ENCODE measurements at places on chromosomes 12 and 14.

DNA sequence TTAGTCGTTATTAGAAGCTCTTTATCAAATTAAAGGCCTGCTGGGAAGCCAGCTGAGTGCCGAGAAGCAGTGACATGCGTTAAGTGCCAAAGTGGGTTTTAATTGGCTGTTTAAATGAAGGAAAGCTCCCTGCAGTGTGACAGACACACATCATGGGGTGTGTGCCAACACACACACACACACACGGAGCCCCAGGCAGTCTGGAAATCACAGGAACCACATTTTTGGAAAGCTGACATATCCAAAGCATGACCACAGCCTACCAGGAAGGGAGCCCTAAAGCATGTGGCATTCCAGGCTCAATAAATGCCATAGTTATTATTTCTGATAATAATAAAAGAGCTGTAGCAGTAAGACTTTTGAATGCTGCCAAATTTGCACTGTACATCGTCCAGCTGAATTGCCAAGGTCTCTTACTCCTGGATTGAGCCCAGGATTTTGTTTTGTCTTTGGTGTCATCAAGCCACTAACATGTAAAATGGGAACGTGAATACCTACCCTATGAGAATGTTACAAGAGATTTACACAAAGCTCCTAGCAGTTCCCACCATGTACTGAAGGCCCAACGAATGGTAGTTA is 135.1 kb downstream of the TMEM30B start:
- no peak for DNase-seq

DNA sequence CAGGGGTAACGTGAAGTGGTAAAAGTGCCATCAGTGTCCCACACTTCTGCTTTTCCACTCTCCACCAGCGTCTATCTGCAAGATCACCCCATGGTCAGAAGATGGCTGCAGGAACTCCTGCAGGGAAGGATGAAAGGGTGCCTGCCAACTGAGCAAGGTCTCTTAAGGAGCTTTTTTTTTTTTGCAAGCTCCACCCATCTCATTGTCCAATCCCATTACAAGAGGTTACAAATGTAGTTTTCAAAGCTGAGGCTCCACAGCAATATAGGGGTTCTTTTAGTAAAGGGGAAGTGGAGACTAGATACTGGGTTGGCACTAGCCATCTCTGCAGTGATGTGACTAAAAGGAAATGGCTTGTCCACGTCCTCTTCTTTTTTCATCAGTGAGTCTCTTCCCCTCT is 5.9 kb upstream of the BHLHE41 start:
- DNase-seq, result no peak

GRCh38 chr14:70018713-70019211 is 139.5 kb downstream of the SMOC1 start:
- DNase-seq, result peak; percentile 71

DNA sequence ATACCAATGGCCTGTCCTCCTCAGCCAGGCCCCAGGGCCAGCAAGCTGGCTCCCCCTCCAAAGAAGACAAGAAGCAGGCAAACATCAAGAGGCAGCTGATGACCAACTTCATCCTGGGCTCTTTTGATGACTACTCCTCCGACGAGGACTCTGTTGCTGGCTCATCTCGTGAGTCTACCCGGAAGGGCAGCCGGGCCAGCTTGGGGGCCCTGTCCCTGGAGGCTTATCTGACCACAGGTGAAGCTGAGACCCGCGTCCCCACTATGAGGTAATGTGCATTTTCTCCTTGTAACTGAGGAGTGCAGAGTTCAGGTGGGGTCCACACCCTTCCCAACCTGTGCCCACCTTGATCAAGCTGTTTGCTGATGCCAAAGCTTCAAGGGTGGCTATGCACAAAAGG is 23.4 kb downstream of the ACACB start:
- DNase-seq, result no peak

DNA sequence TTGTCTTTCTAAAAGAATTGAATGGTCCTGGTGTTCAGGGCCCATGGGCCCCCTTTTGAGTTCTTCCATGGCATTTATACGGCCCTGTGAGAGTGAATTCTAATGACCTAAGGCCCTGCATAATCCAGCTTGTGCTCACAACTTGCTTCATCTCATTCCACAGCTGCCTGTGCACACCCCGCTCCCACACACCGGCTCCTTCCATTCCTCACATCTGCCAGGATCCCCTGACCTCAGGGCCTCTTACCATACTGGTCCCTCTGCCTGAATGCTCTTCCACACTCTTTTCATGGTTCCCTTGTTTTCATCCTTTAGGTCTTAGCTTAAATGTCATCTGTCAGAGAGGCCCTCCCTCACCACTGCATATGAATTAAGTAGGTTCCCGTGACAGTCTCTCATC is 49.5 kb upstream of the EGLN3 start:
- no peak for DNase-seq

GRCh38 chr12:88973998-88974397 is 378.3 kb downstream of the DUSP6 start:
- no peak for DNase-seq

GRCh38 chr12:11164384-11164783 is 6.6 kb upstream of the SMIM10L1 start:
- DNase-seq, result no peak

DNA sequence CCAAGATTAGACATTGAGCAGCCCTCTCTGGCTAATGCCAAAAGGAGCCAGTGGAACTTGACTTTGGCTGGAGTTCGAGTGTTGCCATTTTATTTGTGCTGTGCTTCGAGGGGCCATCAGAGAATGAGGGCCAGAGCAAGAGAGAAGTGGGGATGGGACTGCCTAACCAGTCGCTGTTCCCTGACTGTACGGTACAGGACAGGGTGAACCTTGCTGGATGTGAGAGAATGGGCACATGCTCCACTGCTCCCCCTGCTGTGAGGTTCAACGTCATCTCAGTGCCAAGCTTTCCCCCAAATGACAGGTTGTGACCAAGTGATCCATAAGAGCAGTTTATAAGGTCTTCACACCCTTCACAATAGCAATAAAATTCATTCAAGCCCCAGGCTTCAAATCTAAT is 55.1 kb upstream of the BCL11B start:
- no peak for DNase-seq

DNA sequence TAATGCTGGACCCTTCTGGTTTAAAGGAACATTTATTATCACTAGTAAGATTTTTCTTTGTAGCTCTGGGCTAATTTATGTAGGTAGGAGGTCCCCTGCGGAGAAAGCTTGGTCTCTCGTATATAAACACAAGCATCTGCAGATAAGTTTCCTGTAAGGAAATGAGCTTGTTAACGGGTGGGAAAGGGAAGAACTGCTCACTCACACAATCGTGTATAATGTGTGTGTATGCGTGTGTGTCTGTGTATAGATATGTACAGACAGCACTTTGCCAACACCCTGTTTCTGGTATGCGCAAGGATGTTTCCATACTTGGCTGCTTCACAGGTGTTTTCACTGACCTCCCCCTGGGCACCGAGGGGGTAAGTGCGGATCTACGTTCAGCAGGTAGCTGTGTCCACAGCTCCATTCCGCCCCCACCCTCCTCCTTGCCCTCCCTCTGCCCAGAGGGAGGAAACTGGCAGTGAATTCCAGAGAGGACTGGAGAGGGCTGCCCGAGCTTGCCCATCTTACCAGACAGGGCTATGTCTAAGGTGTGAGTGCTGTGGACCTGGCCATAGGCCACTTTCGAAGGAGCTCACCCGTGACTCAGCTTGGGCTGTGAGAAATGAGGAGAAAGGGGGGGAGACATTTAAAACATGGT is 65.2 kb downstream of the NINJ2 start:
- no peak for DNase-seq

DNA sequence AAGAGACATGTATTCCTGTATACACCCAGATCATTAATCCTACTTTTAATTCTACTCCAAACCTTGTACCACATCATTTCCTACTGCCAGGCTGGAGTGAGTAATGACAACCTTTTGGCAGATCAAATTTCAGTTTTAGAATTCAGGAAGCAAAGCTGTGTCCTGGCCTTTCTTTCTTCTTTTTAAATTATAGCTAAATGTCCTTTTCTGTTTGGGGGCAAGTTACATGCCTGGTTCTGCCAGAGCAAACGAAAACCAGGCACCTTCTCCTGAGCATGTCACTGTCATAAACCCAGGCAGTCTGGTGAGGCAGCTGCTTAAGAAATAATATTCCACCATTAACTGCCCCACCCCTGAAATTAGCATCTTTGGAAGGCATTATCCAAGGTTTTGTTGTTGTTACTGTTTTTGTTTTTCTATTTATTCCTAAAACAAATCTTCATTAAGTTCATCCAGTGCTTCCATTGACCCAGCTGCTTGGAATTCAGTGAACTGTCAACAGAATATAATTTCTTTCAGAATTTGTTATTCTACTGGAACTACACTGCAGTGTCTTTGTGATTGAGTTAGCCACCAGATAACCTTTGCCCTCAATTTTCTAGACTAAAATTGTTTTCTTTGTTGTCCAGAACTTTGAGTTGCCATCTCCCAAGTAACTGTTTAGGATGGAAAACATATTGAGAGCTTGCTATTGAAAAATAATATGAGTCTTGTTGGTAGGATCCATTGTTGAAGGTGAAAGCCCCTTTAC is 33.2 kb downstream of the SAMD4A start:
- DNase-seq, result no peak

DNA sequence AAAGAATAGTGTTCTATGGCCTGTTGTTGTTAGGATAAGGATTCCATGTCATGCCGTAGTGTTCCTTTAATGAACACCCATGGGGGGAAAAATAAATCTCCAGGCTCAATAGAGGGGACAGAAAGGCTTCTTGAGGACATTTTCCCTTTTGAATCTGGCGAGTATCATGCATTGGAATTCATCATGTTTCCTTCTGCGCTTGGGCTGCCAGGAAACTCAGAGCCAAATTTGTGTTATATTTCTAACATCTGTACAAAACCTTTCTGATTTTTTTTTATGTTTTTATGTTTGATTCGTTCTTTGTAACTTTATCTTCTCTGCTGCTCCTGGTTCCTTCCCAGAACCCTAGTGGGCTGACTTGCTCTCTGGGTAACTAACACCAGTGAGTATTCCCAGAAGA is 1163.3 kb downstream of the VRK1 start:
- DNase-seq, result no peak

DNA sequence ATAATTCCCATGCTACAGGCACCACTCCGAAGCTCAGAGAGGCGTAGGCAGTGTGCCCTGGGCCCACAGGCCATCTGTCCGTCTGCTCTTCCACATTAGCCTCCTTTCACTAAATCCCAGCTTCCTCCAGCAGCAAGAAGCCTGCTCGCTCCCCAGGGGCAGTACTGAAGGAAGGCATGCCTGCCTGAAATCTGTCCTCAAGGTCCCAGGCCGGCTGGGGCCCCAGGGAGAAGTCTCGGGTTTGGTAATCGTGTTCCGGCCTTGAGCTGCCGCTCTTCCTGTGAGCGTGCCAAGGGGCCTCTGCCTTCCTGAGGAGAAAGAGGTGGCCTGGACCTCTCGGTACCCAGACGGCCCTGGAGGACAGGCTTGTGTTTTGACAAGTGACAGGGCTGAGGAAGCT is 15.2 kb upstream of the DLK1 start:
- DNase-seq, result no peak

All from cardiac septum (tissue), 1 donor.